ENCODE measurements at places on chromosomes 4 and X.

DNA sequence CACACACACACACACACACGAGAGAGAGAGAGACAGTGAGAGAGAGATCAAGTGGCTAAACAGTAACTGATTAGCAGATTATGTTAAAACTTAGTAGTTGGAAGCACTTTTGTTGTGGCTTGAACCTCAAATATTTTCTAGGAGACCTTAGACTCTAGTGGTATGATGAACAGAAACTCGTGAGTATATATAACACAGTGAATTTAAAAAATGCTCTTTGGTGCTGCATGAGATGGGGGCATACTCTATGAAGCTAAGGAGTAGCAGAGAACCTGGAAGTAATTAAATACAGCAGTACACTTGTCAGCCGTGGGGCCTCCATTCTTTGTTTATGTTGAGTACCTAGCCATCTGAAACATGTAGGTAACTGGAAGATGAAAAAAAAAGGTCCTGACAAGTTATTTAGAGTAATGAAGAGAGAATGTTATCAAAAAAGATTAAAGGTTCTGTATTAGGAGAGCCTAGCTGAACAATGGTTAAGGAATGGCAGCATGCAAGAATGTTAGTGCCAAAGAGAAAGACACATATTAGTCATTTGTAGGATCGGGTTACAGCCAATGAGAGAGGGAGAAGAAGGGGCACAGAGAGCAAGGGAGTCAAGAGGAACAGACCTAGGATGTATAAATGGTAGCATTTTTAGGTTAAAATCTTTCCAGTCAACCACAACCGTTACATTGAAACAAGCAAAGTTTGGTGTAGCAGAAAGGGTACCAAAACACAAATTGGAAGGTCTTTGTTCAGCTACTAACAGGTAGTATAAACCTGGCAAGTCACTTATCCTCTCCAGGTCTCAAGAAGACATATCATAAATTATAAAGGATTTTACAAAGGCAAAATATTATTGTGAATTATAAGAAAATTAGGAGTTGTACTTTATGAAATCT is 316.7 kb upstream of the DIPK2B start:
- DNase-seq: no peak

DNA sequence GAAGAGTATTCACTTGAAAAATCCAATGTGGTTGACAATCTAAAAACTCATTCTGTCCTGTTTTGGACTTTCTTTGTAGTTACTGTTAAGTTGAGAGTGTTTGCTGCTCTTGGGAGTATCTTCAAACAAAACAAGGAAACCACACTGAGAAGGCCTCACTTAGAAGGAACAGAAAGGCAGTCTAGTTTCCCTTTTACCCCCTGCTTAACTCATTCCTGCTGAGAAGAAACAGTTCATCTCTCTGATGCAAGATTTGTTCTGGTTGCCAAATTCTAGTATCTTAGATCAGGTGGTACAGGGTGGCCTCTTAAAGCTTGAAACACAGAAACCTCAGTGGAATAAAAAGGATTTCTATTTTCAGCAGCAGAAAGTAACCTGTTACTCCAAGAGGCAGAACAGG is 41.4 kb downstream of the GUCY2F start:
- DNase-seq: no peak

- no peak for DNase-seq
These were observed 378.9 kb downstream of the PPP1R2C start for GRCh38 chrX:42398967-42399631.

GRCh38 chr4:3482707-3483106 is 19.6 kb downstream of the DOK7 start:
- no peak for DNase-seq

DNA sequence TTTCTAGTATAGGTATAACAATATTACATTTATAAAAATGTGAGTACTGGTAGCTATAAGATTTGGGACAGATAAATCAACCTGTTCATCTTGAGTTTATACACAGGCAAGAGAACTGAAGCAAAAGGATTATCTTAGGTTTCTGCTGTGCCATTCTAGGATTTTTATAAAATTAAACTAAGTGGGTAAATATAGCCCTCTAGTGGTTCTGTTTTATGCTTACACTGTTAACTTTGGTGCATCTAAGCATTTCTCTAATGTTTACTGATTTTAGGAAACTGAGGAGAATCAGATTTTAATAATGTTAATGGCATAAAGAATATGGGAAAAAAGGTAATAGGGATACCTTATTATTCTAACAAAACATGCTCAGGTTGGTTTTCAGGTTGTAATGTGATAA is 1.1 kb upstream of the RRH start:
- no peak for DNase-seq

DNA sequence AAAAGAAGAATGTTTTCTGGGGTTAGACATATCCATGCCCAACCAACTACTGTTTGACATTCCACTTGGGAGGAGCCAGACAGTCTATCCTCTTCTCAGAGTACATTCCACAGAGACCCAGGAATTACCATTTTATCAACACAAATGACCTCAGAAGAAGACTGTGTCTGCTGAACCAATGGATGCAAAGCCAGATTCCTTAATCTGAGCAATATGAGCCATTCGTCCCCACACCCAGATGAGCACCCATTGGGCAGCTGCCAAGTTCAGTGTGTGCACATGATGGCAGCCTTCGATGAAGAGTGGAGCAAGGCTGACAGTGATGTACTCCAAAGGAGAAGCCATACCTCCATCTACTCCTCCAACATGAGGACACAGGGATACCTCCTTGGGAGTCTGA is 111.3 kb downstream of the ZNF674 start:
- DNase-seq: no peak

All from T-helper 1 cell (primary cell).